ENCODE measurements at places on chromosomes 12 and 14.

GRCh38 chr12:43540470-43540869 is 11.5 kb downstream of the ADAMTS20 start:
- DNase-seq, result no peak

GRCh38 chr14:91229005-91229382 is 15.5 kb downstream of the GPR68 start:
- no peak for DNase-seq

DNA sequence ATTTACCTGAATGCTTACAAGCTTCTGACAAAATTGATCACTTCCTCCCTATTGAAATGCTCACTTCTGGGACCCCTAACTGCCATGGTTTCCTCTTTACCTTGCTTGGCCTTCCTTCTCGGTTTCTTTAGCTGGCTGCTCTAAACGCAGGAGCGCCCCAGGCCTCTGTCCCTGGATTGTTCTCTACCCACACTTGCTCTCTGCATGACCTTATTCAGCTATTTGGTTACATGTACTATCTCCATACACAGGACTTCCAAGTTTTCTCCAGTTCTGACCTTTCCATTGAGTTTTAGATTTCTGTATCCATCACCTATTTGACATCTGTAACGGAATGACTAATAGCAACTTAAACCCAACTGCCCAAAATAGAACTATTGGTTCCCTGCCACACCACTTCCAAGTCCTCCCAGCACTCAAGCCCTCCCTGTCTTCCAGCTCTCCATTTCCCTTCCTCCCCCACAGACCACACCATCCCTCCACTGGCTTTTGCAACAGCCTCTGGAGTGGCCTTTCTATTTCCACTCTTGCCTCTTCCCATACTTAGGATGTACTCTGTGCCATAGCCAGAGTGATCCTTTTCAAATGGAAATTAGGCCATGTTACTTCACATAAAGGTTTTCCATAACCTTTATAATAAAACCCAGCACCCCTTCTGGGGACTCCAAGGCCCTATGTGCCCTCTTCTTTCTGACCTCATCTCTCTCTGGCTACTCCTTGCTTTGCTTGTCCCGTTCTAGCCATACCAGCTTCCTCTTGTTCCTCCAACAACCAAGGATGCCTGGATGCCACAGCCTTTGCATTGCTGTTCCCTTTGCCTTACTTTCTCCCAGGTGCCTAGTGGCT is 202.2 kb downstream of the AEBP2 start:
- no peak for DNase-seq

GRCh38 chr14:105335735-105336476 is 21.4 kb downstream of the PACS2 start:
- DNase-seq, result no peak

DNA sequence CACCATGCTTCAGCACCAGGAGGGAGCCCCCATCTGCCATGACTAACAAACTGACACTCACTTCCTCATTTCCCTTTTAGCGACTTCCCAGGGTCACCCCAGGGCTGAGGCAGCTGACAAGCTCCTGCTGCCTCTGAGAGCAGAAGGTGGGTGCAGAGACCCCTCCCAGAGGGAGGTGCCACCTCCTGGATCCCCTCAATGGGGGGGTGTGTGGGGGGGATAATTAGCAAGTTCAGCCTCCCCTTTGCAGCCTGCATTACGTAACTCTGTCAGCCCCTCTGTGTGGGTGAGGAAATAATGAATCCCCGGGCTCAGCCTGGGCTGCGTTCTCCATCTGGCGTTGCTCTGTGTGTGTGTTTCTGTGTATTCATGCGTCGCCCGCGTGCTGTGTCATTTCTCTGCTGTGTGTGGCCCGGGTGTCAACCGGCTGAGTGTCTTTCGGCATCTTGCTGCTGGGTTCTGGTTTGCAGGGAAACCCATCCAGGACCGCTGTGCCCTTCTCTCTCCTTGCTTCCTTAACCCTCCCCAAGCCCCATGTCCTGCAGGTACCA is 28.0 kb downstream of the NOS1 start:
- DNase-seq, result no peak

- no peak for DNase-seq
These were observed 69.3 kb upstream of the VSX2 start for GRCh38 chr14:74169906-74170305.

- DNase-seq, result no peak
These were observed 76.6 kb upstream of the KCNH3 start for GRCh38 chr12:49462083-49462744.

DNA sequence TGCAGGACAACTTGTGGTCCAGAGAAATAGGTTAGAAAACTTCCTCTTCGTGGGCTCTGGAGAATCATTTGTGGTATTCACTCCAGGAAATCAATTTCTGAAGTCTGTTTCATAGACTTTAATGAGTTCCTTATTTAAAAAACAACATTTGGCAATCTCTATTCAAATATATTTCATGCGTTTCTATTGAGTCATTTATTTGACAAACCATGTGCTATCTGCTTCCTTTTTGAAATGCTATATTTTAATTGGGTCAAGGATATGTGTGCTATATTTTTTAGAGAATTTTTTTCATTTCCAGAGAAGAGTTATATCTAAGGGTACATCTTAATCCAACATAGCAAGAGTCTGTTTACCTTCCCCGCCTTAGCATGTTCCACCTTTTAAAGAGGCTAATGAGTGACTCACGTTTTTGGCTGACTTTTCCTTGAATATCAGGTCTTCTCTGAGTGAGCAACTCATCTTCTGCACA is 252.4 kb upstream of the EGLN3 start:
- DNase-seq, result no peak

DNA sequence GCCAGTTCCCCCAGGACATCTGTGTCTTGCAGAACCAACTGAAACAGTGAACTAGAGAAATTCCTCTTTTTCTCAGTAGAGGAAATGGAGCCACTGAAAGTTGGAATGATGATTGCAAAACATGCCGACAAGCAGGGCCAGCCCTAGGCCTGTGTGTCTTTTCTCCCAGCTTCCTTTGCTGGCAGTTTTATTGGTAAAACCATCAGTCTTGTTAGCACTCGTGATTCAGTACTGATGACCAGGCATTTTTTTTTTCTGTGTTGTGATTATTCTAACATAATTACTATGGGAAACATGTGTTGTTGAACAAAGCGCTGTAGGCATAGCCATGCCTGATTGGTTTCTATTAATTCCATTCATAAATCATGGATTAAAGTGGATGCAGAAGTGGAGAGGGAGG is 620.7 kb downstream of the AACS start:
- DNase-seq, result no peak

GRCh38 chr12:110117956-110118685 is 6.0 kb upstream of the IFT81 start:
- DNase-seq, result no peak

DNA sequence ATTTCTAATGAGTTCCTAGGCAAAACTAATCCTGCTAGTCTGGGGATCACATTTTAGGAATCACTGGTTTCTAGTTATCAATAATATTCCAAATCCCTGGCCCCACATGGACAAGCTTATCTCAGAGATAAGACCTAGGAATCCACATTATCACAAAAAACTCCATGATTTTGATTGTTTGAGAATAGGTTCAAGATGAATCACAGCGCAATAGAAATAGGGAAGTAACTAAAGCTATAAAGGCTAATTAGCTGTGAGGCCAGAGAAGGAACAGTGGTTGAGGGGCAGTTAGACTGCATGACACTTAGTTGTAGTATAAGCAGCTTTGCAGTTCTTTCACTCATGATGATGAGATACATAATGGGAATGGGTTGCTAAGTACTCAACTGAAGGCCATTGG is 13.1 kb upstream of the ATP5F1B start:
- no peak for DNase-seq

GRCh38 chr14:90508536-90509254 is 111.9 kb downstream of the CALM1 start:
- DNase-seq, result no peak

DNA sequence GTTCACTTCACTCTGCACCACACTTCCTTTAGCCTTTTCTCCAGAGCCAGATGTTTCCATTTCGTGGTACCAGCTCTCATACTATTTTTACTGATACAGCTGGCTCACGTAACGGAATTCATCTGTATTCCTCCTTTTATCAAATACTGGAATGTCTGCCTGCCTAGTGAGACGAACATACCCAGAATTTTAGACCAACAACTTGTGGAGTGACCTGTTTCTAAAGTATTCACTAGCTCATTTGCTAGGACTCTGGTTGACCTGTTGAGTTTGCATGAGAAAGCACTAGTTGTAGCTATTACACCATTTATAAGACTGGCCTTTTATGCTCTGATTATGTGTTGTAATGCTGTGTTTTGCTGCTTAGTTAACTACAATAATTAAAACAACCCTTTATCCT is 22.6 kb downstream of the KCNA5 start:
- no peak for DNase-seq

DNA sequence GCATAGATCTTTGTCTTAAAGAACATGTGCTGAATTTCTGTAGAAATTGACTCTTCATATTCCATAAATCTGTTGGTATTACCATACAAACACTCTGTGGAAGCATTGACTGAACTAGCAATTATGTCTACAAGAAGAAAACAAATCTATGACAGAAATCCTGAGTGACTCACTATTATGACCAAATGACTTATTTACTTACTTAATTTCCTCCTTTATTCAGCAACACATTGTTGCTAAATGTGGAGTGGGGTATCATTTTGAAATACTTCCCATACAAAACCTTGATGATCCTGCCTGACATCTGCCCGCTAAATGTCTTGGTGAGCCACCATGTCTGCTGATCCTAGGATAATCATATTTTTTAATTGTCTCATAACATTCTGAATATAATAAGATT is 99.1 kb upstream of the SLCO1C1 start:
- no peak for DNase-seq

DNA sequence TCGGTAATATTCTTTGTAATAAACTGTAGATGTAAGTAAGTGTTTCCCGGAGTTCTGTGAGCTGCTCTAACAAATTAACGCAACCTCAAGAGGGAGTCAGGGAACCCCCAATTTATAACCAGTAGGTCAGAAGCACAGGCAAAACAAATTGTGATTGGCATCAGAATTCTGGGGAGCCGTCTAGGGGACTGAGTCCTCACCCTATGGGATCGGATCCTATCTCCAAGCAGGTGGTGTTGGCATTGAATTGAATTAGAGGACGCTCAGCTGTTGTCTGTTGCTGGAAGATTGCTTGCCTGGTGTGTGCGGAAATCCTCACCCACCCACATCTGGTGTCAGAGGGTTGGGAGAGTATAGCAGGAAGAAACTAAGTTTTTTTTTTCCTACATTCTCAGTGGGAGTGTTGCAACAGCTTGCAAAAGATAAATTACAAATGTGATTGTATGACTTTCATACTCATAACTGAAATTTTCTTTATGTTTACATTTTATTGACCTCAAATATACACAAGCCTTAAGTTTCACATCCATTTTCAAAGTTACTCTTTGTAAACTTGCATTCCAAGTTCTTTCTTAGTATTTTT is 5.5 kb downstream of the TMEM52B start:
- DNase-seq, result no peak

- no peak for DNase-seq
These were observed 131.6 kb downstream of the PPFIA2 start for GRCh38 chr12:81627336-81628189.

DNA sequence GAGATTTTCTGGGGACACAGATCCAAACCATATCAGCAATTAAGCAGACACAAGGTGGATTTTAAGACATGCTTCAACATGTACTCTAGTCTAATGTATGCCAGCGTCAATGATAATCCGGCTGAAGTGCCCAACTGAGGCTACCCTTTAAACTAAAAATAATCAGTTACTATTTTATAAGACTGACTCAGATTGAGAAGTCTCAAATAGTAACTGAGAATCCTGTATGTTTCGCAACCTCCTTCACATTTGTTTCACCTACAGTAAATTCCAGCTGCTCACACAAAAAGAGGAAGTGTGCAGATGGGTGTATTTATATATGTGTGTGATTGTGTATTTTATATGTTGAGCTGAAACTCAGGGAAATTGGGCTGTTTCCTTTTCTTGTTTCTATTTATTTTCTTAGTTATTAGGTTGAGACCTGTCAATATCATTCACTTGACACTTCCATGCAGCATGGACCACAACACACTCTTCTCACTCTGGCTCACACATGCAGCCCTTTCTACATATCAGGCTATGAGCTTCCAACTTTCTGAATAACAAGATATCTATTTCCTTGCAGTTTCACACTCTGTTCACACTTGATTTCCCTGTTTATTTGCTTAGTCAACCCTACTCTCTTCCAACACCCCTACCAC is 1224.9 kb upstream of the TMEM132C start:
- no peak for DNase-seq

DNA sequence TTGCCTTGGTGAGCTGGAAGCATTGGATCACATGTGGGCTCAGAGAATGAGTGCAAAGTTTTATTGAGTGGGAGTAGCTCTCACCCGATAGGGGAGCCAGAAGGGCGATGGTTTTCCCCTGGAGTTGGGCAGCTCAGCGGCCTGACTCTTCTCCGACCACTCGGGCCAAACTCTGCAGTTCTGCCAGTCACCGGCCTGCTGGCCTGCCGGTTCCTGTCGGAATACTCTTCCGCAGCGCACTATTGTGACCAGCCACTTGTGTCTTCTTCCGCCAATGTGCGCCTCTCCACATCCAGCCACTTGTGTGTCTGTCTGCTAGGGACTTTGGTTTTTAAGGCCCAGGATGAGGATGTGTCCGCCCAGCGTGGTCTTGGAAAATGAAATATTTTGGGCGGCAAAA is 43.5 kb upstream of the PRKD1 start:
- DNase-seq, result no peak

- DNase-seq, result no peak
These were observed 37.4 kb downstream of the SPTLC2 start for GRCh38 chr14:77579065-77579464.

Measured in stimulated activated CD4-positive, alpha-beta T cell treated with anti-CD3 and anti-CD28 coated beads, Interleukin-4, amount 100 ng/mL, for 1 hour (primary cell).